ENCODE measurements at places on chromosomes 16 and 17.

- no peak for DNase-seq
These were observed 80.9 kb downstream of the DNAH17 start for GRCh38 chr17:78496311-78496710.

DNA sequence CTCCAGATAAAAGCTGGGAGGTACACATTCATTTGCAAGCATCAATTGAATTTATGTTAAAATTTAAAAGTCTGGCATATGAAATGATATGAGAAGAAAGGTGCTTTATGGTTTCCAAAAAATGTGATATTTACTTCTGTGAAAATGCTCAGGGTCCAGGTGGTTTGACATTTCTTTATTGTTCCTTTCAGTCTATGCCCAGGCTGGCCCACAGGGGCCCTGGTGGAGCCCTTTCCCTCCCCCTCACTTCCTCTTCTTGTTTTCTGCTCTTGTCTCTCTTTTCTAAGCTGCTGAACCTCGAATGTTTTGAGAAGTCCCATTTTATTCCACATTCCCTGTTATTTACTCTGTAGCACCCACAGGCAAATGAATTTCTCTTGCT lies 127.8 kb downstream of the HS3ST3B1 start:
- DNase-seq, result no peak

GRCh38 chr17:32593003-32593402 lies 106.2 kb downstream of the CDK5R1 start:
- DNase-seq, result no peak

GRCh38 chr17:47929218-47930000 lies 12.0 kb upstream of the PNPO start:
- DNase-seq, result no peak

DNA sequence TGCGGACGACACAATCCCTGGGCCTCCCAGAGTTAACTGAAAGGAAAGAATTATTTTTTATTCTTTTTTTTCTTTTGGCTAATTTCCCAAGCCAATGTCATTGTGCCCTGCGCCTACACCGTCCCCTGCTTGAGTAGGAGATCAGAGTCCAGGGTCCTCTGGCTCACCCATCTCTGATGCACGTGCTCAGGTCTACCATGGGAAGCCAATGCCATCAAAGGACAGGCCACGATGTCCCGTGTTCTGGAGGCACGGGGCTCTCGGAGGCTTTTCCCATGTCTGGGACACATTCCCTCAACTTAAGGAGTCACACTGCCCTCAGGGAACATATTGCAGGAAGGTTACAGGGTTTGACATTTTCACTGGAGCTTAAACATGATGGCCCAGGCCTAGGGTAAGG lies 123.7 kb downstream of the SLC39A11 start:
- DNase-seq, result no peak

DNA sequence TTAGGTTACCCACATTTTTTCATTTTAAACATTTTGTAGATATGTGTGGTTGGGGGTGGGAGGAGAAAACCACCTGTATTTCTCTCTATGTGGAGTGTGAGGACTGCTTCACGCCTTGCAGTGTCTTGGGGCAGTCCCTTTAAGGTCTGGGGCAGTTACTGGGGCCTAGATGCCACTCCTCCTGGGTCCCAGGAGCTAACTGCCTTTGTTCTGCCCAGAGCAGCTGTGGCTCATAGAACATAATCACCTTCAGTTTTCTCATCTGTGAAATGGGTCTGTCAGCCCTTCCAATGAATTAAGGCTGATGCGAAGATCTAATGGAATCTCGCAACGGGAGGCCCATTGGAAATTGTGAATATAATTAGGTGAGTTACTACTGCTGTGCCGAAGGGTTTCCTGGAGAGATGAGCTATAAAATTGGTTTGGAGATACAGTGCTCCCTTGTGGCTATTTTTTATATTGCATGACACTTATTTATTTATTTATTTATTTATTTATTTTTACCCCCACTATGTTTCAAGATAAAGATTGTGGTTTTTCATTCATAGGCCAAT lies 22.9 kb downstream of the DHRS7C start:
- DNase-seq, result peak; percentile 28

GRCh38 chr17:83144421-83145357 lies 65.3 kb downstream of the METRNL start:
- no peak for DNase-seq

DNA sequence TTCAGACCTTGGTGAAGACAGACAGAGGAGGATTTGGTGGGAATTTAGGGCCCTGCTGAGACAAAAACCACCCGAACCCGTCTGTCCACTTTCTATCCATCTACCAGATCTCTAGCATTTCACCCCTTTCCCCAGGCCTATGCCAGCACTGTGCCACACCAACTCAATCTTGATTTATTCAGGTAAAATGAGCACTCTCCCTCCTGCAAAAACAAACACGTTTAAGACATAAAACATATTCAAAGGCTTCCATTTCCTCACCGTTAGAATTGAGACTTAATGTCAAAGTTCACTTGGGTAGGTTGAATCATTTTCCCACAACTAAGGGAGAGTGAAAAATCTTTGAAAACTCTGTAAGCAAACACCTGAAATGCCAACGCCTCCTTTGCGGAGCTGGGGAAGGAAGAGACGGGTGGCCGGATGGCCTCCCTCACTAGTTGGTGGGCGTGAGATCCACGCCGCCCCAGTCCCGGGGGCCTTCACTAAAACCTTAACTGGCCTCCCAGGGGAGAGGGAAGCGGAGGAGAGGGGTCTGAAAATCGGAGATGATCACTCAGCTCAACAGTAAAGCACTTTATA lies 862 bp downstream of the DCAKD start:
- DNase-seq, result no peak

GRCh38 chr17:6212766-6213165 lies 142.6 kb downstream of the WSCD1 start:
- DNase-seq, result no peak

GRCh38 chr16:72873044-72873443 lies 174.9 kb downstream of the ZFHX3 start:
- DNase-seq, result no peak

- no peak for DNase-seq
These were observed 49.3 kb downstream of the NXN start for GRCh38 chr17:930258-930657.

DNA sequence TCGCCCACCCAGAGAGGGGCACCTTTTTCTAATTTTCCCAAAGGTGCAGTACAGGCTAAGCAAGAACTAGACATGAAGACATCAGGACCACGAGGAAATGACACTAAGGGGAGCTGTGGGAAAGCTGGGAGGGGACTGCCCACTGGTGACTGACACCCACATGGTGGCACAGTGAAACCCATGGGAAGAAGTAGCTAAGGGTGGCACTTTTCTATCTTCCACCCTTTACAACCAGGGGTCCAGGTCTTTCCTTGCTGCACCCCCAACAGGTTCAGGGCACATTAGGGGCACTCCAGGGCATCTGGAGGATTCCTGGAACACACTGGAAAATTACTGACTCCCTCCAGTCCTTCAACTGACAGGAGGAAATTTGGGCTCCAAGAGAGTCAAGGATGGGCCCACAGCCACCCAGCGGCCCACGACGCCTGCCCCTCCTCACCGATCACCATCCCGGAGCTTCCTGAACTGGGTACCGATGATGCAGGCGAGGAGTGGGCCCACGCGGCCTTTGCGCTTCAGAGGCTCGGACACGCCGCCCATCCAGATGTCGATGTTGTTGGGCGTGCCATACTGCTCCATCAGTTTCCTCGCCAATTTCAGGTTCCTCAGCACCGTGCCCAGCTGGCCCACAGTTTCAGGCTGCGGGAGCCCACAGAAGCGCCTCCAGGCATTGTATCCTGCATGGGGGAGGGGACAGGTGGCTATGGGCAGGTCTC lies 9.4 kb downstream of the MPO start:
- no peak for DNase-seq

- no peak for DNase-seq
These were observed 291.2 kb upstream of the MON1B start for GRCh38 chr16:76899767-76900166.

GRCh38 chr16:17359788-17360390 lies 110.9 kb downstream of the XYLT1 start:
- no peak for DNase-seq

- no peak for DNase-seq
These were observed 140.6 kb upstream of the NUDT7 start for GRCh38 chr16:77581706-77582105.

DNA sequence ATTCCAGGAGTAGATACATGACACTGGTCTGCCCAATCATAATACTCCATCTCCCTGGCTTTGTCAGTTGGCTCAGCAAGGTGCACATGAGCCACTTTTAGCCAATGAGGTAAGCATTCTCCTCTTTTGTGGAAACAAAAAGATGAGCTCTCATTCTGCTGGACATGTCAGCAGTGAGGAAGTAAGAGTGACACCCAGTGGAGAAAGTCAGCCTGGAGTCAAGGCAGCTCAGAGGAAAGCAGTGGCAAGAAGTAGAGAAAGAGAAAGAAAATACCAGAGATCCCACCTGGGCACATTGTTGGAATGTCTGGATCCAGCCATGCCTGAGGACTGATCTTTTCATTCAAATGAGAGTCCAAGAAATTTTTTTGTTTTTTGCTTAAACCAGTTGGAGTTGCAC lies 496.9 kb upstream of the C16orf82 start:
- DNase-seq, result no peak

GRCh38 chr17:63665527-63666214 lies 34.3 kb downstream of the LIMD2 start:
- no peak for DNase-seq

DNA sequence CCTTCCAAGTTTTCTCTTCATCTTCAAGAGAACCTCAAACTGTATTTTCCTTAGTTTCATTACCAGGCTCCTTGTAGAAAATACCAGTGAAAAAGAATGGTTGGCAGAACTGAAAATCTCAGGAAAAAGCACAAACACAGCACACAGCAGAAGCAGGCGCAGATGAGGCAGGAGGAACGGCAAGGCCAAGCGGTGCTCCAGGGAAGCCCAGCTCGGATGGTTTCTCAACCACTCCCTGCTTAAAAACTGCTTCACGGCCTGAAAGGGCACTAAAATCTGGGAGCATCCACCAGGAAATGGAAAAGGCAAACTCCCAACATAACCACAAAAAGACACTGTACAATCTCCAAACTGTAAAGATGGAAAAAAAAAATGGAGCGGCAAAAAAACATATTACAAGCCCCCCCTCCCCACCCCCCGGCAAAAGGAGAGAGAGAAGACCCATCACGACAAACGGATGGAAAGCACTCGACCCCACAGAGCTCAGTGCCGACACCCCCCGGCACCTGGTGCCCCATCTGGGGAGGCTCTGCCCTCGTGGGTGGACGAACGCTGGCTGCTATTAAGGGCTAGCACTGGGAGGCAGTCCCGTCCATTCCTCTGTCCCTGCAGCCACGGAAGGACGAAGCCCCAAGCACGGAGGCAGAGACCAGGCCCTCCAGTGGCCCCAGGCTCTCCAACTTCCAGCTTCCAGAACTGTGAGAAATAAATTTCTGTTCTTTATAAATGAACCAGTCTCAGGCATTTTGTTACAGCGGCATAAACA lies 127.5 kb downstream of the ZNF778 start:
- no peak for DNase-seq

DNA sequence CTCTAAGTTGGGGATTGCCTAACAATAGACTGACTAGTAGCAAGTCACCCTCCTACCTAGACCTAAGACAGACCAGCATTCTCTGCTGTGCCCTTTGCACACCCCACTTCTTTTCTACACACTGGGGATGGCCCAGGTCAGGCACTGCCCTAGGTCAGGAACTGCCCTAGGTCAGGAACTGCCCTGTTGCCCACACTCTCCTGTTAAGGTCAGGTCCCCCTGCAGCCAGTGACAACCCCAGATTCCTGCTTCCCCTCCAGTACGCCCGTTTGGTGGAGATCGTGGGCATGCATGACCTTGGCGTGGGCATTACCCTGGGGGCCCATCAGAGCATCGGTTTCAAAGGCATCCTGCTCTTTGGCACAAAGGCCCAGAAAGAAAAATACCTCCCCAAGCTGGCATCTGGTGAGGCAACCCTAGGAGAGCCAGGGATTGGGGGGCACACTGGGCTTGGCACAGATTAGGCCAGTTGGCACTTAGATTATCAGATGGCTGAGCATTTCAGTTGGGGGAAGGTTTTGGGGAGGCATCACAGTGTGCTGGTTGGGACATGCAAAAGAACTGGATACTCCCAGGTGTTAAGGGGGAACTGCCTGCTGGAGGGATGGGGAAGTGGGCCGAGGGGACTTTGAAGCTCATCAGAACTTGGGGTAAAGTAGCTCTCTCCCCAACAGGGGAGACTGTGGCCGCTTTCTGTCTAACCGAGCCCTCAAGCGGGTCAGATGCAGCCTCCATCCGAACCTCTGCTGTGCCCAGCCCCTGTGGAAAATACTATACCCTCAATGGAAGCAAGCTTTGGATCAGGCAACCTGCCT lies 1.7 kb downstream of the ACADVL start:
- DNase-seq, result no peak

- no peak for DNase-seq
These were observed 536.9 kb downstream of the TMEM114 start for GRCh38 chr16:8053437-8053836.

GRCh38 chr17:43661699-43662412 lies at the start of gene MEOX1:
MEOX1 (minus strand) TSS chr17:43661922; CDS start chr17:43661534, 388 bp downstream.
- DNase-seq, result peak; percentile 71

DNA sequence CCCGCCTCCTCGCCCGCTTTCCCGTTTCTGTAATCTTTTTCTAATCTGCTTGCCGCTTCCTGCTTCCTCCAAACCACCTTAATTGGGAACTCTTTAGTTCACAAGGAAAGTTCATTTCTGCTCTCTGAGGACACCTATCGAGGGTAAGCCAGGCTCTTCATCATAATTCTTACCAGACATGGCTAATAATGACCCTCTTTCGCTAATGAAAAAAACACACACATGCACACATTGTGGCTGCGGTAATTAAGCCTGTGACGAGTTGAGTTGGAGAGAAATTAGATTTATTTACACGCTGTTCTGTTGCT lies 100.6 kb downstream of the ZNF423 start:
- DNase-seq, result peak; percentile 38

- no peak for DNase-seq
These were observed 7.9 kb upstream of the BAHCC1 start for GRCh38 chr17:81387100-81388090.

DNA sequence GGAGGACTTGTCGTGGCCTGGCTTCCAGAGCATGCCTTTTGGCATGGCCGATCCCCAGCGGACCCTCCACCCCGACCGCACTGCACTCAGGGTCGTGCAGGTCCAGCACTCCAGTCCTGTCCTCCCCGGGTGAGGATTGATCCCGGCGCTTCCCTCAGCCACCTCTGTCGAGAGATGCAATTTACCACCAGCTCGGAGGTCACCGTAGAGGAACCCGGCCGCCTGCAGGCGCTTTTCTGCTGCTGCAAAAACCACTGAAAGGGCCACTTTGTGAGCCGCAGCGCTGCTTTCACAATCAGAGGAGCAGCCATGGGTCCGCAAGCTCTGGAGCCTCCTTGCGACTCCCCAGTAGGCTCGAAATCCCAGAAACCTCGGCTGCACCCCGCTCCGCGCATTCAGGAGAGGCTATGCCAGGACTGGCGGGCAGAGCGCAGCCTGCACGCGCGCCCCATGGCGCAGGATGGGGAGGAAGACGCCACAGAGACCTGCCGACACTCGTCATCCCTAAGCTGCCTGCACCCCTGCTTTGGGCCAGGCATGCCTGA lies 134.2 kb downstream of the HS3ST2 start:
- DNase-seq, result no peak

GRCh38 chr16:26134588-26134987 lies 442.8 kb downstream of the HS3ST4 start:
- no peak for DNase-seq
